ENCODE measurements at places on chromosomes 13 and 19. TPM values are rescaled to one million over a fixed set of nuclear protein-coding genes. Genes with fewer than 3 reads are reported as not detected.
A peak's percentile ranks its signal among the peaks of the same experiment; 100 is the strongest.

GRCh38 chr13:30968846-30969245 is 36.4 kb downstream of the TEX26 start:
- no peak for DNase-seq

- no peak for DNase-seq
Measured at GRCh38 chr13:82257790-82258507, 1624.3 kb downstream of the SLITRK1 start.

S1PR5 gene
- 0.53 TPM for total RNA-seq

GRCh38 chr19:6402837-6403608 is 10.1 kb upstream of the GTF2F1 start:
- peak; percentile 78 for DNase-seq

GRCh38 chr13:33761740-33762139 is 56.2 kb upstream of the RFC3 start:
- DNase-seq = no peak

DNA sequence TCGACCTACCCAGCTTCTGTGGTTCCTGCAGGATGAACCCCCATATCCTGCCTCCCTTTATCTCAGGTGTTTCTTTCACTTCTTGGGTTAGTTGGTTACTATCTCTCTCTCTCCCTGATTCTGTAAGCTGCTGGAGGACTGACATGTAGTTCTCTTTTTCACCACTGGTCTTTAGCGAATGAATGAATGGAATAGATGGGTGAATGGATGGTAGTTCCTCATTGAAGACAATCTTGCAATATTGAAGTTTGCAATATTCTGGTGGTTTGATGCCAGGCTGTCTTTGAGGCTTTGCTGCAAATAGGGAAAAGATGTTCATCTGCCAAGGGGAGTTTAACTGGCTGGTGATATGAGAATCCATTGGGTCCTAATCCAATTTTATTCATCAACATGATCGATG is 120.2 kb downstream of the UBL3 start:
- DNase-seq = no peak

DNA sequence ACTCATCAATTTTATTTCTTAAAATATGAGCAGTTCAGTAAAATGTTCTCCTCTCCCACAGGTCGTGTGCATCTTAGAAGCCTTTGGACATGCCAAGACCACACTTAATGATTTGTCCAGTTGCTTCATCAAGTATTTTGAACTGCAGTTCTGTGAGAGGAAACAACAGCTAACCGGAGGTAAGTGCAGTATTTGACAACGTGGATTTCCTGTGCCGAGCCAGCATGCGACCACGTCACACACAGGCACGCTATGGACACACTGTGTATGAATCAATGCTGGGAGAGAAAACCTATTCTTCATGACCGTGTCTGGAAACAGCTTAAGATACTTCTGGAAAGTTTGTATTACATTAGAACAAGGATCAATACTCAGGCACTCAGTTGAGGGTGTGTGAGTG is 268.5 kb downstream of the MYO16 start:
- no peak for DNase-seq

GRCh38 chr13:39910833-39911232 is 255.4 kb downstream of the COG6 start:
- no peak for DNase-seq

DNA sequence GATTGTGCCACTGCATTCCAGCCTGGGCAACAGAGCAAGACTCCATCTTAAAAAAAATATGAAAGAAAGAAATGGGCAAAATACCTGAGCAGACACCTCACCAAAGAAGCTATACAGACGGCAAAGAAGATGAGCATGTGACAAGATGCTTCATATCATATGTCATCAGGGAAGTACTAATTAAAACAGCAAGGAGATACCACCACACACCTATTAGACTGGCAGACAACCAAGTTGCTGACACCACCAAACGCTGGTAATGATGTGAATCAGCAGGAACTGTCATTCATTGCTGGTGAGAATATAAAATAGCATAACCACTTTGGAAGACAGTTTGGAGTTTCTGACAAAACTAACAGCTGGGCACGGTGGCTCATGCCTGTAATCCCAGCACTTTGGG is 11.5 kb upstream of the TFDP1 start:
- no peak for DNase-seq

- no peak for DNase-seq
Measured at GRCh38 chr19:35083691-35084508, 31.7 kb upstream of the FXYD3 start.

RPS5 gene
- total RNA-seq = 572 TPM

ZNF350 gene
- total RNA-seq = 16.0 TPM

DNA sequence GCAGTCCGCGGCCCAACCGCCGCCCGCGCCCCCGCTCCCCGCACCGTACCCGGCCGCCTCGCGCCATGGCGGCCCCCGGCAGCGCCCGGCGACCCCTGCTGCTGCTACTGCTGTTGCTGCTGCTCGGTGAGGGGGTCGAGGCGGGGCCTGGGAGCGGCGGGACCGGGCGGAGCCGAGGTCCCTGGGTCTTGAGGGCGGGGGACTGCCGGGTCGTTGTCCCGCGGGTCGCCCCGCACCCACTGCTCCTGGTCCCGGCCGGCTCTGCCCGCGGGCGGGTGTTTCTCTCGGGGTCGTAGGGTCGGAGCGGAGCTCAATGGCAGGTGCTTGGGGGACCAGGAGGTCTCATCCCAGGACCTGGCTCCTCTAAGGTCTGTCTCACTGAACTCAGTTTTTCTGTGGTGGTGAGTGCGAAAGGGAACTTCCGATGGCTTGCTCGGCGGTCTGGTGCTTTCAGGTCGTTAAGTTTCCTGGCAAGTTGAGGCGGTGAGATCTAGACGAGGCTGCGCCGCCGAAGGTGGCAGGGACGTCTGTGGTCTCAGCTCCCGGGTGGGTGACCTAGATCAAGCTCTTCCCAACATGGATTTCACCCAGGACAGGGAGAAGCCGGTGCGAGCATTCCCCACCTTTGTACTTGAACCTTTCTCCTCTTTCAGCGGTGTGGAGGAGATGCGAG is 467 bp downstream of the LAMP1 start:
- DNase-seq = no peak
